T-helper 9 cell (primary cell): ENCODE measurements at places on chromosomes 13 and 19.

DNA sequence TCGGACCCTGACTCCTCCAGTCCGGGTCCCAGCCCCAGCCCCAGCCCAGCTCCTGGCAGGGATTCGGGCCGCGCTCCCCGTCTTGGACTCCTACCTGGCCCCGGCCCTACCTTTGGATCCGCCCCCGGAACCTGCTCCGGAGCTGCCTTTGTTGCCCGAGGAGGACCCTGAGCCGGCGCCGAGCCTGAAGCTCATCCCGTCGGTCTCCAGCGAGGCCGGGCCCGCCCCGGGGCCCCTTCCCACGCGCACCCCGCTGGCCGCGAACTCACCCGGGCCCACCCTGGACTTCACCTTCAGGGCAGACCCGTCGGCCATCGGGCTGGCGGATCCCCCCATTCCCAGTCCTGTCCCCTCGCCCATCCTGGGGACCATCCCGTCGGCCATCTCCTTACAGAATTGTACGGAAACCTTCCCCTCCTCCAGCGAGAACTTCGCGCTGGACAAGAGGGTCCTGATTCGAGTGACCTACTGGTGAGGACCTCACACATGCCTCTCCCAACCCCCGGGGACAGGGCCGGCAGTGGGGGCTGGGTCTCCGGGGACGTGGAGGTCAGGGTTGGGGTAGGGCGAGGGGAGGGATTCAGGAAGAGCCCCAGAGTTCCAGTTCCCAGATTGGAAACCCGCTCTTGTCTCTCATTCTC lies 732 bp downstream of the SELENOV start:
- no peak for DNase-seq

DNA sequence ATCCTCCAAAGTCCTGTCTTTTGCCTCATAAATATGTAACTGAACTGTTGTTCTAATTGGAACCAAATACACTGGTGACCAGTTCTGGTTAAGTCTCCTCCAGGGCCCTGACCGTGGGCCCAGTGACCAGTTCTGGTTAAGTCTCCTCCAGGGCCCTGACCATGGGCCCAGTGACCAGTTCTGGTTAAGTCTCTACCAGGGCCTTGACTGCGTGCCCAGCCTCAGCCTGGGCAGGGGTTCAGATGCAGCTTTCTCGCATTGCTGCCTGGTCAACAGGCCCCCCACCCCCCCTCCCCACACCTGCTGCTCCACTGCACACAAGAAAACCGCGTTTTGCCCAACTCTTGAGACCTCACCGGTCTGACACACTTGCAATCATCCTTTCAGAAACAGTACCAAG lies 3.8 kb upstream of the GRTP1 start:
- no peak for DNase-seq

DNA sequence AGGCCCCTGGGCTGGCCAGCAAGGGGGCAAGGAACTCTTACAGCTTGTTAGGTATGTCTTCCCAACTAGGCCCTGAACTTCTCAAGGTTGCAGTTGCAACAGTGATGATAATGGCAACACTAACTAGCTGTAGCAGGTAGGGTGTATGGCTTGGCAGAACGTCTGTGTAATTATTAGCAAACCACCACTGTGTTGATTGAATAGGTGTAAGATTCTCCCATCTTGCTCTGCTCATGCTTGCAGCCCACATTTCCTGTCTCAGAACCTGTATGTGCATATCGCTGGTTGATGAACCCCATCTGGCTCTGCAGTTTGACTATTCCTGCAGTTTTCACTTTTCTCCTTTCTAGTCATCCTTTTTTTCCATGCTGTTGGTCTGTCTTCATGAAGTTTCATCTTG lies 178.8 kb downstream of the KATNAL1 start:
- no peak for DNase-seq

GRCh38 chr13:48069573-48069972 lies 25.3 kb downstream of the MED4 start:
- no peak for DNase-seq

DNA sequence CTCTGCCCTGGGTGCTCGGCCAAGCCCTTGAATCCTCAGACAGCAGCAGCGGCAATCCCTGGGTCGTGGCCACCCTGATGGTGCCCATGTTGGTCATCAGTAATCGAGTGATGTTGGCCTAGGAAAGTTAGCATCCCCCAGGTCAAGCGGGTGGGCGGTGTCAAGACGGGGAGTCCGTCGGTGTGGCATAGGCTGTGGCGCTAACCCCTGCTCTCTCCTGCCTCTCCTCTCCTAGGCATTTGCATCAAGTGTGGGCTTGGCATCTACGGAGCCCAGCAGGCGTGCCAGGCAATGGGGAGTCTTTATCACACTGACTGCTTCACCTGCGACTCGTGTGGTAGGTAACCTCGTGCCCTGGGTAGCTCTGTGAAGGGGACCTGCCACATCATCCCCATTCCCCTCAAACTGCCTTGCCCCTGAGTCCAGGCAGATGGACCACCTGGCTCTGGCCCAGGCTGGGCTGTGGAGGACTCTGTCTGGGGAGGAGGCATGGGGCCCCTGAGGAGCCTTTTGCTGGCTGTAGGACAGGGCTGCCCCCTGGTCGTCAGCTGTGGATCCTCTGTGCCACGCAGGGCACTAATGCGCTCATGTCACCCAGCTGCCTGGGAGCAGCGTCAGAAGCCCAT lies 8.7 kb downstream of the WTIP start:
- DNase-seq: no peak

GRCh38 chr19:42693760-42694350 lies 46.4 kb downstream of the PSG3 start:
- no peak for DNase-seq

- DNase-seq: no peak
Observed at GRCh38 chr19:38649305-38650171, 2.1 kb downstream of the ACTN4 start.

GRCh38 chr19:47469363-47469700 lies 2.4 kb downstream of the SLC8A2 start:
- no peak for DNase-seq

DNA sequence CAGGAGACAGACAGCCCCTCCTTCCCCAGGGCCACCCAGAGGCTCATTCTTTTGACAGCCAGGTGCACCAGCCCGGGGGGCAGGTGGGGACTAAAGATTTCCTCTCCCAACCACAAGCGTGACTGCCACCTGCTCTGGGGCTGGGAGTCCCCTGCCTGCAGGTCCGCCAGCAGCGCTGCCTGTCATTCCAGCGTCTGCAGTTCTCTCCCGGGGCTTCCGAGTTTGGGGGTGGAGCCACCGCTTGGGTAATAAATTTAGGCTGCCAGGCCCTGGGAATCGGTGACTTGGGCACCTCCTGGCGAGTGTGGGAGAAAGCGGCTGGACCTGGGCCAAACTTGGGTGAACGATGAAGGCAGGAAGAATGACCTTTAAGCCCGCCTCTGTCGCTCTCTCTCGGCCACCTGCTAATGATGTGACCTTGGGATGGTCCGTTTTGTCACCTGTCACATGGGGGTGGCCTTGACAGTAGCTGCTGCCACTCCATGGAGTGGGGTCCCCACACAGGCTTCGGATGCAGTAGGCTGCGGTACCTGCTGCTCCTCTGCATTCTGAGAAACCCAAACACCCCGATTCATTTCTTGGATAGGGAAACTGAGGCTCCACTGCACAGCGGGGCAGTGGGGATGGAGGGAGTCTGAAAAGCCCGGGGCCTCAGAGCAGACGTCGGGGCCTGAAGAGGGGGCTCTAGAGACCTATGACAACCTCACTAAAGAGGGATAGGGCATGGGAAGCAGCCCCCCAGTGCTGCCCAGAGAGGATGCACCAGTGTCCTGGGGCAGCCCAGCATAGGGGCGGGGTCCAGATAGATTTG lies 12.8 kb downstream of the FUT6 start:
- peak; percentile 12 for DNase-seq

DNA sequence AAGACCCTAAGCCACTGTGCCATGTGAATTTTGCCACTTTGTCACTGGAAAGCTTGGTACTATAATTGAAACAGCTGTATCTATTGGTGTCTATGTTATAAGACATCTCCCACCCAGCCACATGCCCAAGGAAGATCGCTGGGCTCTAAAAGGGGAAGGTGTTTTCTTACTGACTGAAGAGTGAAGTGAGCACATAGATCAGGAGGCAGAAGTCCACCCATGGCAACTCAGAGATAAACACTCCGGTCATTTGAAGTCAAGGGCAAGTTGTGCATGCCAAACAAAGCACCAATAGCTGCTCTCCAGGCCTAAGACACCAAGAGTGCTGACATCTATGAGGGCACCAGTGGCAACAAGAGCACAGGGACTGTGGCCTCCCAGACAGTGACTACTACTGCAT lies 153.8 kb downstream of the KCTD12 start:
- no peak for DNase-seq

DNA sequence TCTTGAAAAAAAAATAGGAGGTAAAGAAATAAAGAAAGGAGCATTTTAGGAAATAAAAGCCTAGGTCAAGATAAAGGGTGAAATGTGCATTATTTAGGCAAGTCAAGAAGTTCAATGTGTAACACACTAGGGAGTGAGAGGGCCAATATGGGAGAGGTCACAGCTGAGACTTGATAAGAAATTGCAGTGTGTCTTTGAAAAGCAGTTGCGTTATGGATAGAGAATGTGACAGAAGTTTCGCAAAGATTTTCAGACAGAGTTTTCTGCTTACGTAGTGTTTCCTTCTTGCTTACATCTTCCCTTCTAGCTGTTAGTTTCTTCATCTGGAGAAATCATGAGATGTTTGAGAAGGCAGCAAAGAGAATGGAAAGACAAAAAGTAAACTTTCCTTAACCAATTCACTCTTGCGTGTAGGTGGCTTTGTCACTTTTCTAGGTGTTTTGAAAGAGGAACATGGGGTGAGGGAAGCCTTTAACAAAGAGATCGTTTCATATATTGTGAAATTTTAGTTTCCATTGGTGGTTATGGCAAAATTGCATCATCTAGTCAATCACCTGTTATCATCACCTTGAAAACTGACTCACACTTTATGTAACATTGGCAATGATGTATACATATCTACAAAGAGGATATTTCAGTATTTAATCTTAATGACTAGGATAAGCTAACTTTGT lies 975.5 kb downstream of the OLFM4 start:
- no peak for DNase-seq

- DNase-seq: no peak
Observed at GRCh38 chr13:43596924-43597598, 189.7 kb downstream of the ENOX1 start.

DNA sequence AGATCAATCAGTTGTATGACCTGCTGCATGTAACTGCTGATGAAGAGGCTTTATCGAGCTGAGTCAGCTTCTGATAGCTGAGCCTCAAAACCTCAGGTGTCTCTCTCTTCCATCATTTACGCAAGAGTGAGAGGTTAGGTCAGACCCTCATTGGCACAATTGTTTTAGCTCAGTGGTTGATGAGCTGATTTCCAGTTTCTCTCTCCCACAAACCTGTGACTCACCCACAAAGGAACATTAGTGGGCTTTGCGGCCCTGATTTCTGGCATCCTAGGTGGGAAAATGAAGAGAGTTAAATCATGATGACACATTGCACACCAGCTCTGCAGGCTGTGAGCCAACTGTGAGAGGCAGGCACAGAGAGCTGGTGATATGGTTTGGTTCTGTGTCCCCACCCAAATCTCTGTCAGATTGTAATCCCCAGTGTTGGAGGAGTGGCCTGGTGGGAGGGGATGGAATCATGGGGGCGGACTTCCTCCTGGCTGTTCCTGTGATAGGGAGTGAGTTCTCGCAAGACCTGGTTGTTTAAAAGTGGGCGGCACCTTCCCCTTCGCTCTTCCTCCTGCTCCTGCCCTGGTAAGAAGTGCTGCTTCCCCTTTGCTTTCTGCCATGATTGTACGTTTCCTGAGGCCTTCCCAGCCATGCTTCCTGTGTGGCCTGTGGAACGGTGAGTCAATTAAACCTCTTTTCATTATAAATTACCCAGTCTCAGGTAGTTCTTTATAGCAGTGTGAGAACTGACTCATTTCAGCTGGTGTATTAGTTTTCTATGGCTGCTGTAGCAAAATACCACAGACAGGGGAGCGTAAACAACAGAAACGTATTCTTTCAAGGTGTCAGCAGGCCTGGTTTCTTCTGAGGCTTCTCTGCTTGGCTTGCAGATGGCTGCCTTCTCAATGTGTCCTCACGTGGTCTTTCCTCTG lies 33.5 kb upstream of the TMTC4 start:
- DNase-seq: no peak

GRCh38 chr13:30744681-30745077 lies 9.3 kb downstream of the ALOX5AP start:
- DNase-seq: no peak

DNA sequence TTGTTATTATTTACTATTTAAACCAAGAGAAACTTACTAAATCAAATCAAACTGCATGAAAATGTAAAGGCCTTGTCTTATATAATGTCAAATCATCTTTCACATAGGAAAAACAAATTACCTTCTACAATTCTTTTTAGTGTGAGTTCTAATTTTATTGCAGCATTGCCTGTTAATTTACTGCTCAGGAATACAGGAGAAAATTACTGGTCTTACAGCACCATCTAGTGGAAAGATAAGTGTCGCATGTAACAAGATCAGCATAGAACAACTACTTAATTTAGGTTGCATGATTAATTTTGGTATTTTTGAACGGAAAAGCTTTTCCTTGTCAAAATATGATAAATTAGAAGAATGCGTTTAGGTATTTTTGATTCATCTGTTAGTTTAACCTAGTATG lies 502.7 kb downstream of the UQCRFS1 start:
- DNase-seq: no peak

DNA sequence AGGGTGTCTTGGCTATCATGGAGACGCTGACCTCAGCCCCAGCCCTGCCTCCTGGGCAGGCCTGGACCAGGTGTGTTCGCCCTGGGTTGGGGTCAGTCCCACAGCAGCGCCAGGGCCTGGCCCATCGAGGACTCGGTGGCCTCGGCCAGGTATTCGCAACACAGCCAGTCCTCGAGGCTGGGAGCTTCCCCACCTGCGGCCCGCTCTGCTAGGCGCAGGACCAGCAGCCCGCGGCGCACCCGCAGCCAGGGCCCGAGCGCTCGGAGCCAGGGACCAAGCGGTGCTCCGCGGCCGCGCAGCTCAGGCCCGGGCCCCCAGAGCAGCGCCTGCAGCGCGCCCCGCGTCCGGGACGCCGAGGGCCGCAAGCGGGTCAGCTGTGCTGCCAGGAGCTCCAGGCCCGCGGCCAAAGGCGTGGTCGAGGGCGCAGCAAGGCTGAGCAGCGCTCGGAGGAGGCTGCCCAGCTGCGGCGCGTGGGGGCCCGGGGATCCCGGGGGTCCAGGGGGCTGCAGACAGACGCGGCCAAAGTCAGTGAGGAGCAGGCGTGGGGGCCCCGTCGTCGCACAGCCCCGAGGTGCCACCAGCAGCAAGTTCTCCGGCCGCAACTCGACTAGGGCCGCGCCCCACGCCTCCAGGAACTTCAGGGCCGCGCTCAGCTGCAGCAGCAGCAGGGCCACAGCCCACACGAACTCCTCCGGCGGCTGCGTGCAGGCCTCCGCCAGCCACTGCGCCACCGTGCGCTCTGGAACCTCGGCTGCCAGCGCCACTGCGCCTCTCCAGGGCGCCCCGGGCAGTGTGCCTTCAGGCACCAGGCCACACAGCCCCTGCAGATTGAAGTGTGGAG lies 6.2 kb downstream of the PEAK3 start:
- no peak for DNase-seq

GRCh38 chr19:30087381-30088138 lies 145.5 kb downstream of the URI1 start:
- DNase-seq: no peak
